ENCODE measurements at places on chromosomes 13 and 19.
A peak's percentile ranks its signal among the peaks of the same experiment; 100 is the strongest.

DNA sequence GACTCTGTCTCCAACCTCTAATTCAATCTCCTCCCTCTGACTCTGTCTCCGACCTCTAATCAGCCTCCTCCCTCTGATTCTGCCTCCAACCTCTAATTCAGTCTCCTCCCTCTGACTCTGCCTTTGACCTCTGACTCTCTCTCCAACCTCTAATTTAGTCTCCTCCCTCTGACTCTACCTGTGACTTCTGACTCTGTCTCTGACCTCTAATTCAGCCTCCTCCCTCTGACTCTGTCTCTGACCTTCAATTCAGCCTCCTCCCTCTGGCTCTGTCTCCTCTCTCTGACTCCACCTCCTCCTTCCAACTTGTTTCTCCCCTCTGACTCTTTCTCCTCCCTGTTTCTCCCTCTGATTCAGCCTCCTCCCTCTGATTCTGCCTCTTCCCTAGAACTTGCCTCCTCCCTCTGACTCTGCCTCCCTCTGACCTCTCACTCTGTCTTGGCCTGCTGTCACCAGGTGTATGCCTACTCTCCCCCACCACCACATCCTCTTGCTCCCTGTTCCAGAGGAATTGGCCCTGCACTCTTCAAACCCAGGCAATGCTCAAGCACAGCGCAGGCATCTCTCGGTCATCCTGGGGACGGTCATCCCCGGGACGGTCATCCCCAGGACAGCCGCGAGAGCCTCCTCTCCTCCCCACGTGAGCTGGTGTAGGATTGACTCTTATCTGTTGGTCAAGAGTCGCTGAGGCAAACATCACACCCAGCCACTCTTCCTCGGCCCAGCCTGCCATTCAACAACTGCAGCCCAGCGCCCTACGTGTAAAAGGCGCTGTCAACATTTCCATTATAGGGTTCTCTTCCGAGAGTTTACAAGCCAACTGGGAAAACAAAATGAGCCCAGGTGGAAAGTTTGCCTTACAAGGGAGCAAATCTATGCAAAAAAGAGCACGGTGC lies 60.2 kb downstream of the ZIC5 start:
- no peak for DNase-seq

DNA sequence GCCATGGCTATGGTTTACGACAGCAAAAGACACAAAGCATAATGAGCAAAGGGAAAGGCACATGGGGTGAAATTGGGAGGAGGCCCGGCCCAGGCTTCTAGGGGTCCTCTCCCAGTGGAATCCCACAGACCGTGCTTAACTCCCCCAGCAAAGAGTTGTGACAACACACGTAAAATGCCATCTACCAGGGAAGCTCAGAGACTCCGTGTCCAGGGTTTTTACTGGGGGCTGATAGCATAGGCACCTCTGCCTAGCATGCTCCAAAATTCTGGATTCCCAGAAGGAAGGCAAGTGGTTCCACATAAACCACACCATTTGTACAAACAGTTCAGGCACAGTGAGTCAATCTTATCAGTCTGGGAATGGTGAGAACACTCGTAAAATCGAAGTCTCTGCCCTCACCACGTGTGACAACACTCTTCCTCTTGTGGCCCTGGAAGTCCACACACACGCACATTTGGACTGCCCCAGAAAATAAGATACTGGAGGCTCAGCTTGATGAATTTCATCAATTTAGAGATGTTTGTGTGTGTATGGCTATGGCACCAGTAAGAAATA lies 34.9 kb downstream of the RHPN2 start:
- DNase-seq = no peak

DNA sequence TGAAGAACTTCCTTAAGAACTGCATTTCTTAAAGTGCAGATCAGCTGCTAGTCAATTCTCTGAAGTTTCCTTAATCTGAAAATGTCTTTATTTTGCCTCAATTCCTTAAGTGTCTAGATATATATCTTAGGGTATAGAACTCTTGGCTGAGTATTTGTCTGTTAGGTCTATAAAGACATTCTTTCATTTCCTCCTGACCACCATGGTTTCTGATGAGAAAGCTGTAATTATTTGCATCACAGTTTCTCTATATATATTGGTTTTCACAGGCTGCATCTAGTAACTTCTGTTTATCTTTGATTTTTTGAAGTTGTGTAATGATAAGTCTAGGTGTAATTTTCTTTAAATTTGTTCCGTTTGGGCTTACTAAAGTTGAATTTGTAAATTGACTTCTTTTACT lies 15.2 kb downstream of the NDFIP2 start:
- no peak for DNase-seq

DNA sequence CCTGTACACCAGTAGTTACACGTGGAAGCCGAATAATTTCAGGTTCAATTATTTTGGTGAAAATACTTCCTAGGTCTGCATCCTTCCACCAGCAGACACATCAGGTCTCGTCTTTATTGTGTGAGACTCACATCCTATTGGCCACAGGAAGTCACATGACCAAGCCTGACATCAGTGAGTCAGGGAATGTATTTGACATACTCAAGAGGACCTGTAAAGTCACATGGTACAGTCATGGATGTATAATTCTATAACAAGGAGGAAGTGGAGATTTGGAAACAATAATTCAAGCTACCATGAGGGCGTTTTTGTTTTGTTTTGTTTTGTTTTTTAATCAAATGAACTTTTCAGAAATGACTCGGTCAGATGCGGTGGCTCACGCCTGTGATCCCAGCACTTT lies 9.3 kb upstream of the HIF3A start:
- no peak for DNase-seq

DNA sequence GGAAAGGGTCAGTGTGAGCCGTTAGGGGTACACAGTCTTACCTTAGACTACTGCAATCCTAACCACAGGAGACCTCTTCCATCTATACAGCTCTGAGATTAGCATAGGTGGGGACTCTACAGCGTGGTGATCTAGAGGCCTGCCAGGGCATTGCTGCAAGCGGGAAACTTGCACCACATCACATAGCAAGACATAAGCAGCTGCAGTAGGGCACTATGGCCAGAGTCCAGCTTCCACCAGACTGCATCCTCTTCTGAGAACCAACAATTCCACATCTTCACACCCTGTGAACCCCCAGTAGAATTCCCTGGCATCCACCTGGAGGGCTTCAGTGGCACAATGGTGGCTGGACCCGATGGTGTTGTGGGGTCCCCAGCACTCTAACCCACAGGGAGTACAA lies 1564.3 kb upstream of the PRR20A start:
- DNase-seq = no peak

DNA sequence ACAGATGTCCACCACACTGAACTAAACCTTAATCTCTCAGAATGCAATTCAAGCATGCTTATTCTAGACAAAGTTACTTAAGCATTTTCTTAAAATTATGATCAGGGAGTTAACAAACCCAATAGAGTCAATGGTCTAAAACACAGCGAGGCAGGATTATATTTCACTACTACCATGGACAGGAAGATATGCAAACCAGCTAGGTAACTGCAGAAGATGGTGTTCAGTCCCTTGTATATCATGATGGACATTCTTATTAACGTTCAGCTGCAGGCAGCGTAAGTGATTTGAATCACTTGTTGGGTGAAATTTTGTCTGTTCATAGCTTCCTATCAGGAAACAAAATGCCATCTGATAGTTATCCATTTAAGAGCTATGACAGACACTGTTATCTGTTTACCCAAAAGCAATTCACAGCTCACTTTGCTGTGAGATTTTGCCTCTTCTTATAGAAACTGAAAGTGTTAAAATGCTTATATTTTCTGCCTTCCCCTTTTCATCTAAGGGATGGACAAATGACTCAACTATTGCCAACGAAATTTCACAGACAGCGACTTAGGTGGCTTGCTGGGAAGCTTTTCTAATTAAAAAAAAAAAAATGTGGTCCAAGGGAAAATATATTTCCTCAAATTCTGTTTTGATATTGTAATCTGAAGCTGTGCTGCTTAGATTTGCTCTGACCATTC lies 591.9 kb downstream of the DACH1 start:
- DNase-seq = no peak

- no peak for DNase-seq
These were observed 207.3 kb downstream of the DLEU7 start for GRCh38 chr13:50636007-50636704.

DNA sequence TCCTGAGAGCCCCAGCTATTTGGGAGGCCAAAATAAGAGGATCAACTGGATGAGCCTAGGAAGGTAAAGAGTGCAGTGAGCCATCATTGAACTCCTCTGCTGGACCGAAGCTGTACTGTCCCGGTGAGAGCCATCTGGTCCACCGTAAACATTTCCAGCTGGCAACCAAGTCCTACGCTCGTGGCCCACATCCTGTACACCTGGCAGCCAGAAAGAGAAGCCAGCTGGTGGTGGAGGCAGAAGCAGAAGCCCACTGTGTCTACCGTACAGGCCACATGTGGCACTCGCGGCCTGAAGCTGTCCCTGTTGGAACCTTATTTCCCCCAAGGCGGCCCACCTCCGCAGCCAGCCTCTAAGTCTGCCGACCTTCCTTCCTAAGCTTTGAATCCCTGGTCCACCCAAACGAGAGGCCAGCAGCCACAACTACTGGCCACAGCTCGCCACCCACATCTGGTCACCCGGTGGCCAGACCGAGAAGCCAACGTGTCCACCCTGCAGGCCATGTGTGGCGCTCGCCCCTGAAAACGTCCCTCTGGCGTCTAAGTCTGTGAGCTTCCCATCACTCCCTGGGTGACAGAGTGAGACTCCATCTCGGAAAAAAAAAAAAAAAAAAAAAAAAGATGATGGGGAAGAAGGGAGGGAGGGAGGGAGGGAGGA lies 14.2 kb upstream of the ZNF91 start:
- DNase-seq = no peak

GRCh38 chr13:67155898-67156722 lies 74.0 kb downstream of the PCDH9 start:
- no peak for DNase-seq

DNA sequence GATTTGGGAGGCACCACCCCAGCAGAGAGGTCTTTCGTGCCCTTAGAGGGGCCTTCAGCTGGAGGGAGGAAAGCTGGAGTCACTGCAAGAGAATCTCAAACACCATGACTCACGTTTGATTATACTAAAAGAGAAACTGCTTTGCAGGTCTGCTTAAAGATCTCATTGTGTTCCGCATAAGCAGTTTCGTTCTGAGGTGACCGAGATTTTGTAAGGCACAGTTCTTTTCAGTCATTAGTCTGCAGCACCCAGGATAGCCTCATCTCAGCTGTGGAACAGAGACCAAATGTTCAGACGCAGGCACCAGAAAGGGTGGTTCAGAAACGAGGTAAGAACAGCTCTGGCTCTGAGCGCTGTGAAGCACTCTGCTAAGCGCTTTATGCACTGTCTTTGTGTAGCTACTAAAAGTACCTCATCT lies 71.2 kb upstream of the GTF3A start:
- no peak for DNase-seq

DNA sequence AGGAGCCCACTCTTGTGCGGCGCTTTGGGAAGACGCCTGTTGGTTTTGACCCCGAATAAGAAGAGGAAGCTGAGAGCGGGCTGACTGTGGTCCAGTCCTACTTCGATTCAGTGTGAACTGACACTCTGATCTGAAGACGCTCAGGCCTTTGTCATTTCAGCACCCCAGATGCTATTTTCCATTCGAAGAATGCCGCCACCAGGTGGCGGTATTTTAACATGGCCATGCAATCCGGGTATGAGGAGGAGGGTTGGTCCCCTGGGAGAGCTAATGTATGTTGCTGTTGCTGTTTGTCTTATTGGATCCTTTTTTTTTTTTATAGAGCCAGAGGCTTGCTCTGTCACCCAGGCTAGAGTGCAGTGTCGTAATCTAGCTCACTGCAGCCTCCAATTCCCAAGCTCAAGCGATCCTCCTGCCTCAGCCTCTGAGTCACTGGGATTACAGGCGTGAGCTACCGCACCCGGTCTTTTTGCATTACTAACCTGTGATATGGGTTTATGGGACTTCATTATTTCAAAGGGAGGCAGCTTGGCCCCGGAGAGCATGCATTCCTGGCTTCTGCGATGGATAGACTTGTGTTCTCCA lies 803 bp upstream of the TIMM44 start:
- DNase-seq = peak; percentile 71

GRCh38 chr13:57820924-57821323 lies 189.4 kb downstream of the PCDH17 start:
- DNase-seq = no peak

- no peak for DNase-seq
These were observed 105.1 kb downstream of the COG6 start for GRCh38 chr13:39760521-39760920.
